ENCODE measurements at places on chromosomes 4 and X.

GRCh38 chr4:113979905-113980615 lies 613 bp upstream of the ARSJ start:
- peak; percentile 55 for DNase-seq

- DNase-seq = no peak
These were observed 5.7 kb downstream of the ELK1 start for GRCh38 chrX:47644557-47645091.

DNA sequence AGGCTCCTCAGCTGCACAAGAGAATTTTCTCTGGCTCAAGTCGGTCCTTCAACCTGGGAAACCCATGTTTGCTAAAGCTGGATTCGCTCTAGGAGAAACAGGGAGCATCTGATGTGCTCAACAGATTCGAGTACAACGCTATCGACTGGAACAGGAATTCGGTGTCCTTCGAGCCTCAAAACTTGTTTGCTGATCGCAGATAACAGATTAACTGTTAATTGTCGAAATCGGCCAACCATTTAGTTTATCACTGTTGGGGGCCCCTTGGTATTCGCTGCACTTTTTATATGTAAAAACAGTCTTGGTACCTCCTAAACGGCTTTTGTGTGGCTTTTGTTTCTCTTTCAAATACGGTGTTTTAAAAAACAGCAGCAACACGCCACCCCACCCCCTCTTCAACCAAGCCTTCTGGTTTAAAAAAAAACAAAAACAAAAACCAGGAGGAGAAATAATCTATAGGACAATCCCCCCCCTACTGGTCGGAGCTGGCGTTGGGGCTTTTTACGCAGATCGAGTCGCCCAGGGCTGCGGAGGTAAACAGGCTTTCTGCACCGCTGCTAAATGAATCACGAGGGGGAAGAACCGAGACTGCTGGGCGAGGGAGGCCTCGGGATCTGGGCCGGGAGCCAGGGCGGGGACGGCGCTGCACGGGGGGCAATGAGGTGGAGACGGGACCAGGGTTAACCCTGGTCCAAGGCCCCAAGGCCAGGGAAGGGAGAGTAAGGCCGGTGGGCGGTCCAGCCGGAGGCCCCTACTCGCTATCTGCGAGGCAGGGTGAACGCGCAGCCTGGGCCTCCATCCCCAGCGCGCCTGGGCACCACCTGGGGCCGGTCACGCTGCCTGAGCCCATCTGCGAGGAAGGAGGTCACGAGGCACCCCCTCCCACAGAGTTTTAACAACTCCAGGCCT lies 71.7 kb upstream of the BCOR start:
- DNase-seq = peak; percentile 78

- no peak for DNase-seq
These were observed 40.3 kb downstream of the ATP2B3 start for GRCh38 chrX:153557618-153558355.

- DNase-seq = no peak
These were observed 87.1 kb upstream of the DDX53 start for GRCh38 chrX:22912616-22913015.

GRCh38 chr4:151604238-151604637 lies 156.6 kb downstream of the GATB start:
- DNase-seq = peak; percentile 33

DNA sequence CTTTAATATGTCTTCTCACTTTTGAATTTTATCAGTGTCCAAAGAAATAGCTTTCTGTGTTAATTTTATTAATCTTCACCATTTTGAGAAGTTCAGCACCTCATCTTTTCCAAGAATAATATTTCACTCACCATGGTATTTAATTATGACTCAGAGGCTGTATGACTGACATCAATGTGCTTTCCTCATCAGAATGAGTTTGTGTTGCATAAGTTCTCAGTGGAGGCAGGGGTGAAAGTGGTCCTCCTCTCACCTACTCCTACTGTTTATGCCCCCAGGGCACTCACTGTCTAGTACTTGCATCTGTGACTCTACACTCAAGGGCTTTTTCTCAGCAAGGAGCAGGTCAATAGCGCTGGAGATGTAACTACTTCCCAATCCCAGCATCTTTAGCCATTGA lies 905.3 kb upstream of the INTU start:
- peak; percentile 52 for DNase-seq

DNA sequence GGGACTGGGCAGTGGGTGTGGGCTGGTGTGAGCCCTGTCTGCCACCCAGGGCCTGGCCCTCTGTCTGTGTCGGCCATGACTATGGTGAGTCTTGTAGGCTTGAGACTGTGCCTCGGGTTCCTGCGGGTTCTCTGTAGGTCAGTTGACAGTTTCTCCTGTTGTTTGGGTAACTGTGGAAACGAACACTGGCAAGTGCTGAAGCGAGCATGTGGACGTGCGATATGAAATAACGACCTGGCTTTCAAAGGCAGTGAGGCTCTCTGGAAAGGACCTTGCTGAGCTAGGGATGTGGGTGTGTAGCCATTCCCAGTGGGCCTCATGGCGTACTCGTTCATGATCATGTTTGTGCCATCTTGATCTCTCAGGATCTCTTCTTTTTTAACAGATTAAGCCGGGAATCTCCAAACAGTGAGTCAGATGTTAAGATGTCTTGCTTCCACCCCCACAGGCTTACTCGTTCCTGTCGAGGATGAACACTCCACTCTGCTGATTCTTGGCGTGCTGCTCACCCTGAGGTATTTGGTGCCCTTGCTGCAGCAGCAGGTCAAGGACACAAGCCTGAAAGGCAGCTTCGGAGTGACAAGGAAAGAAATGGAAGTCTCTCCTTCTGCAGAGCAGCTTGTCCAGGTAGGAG lies 41.3 kb downstream of the HTT start:
- DNase-seq = no peak

DNA sequence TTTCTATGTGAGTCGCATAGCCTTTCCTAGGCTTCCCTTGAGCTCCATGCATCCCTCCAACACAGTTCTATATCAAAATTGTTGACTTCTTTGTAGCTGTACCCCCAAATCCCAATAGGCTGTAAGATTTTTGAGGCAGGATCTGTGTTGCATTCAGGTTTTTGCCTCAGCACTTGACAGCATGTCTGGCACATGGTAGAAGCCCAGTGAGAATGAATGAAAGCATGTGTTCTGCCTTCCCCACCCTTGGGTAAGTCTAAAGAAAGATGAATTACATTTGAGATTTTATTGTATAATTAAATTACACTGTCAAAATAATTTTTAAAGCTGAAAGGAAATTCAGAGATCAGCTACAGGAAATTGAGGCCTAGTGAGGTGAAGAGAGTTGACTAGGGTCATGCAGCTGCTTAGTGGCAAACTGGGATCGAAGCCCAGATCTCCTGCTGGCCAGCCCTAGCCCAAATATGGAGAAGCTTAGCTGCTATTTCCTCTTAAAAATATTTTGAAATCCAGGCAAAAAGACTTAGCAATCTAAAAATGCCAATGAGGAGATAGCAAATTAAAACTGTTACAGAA lies 122.5 kb downstream of the SPATA18 start:
- DNase-seq = peak; percentile 50

- no peak for DNase-seq
These were observed 36.4 kb upstream of the FRAS1 start for GRCh38 chr4:78020677-78021076.

GRCh38 chr4:136562834-136563233 lies 969.5 kb downstream of the PCDH18 start:
- no peak for DNase-seq

- DNase-seq = no peak
These were observed 7.1 kb upstream of the RGS12 start for GRCh38 chr4:3285558-3286334.

- DNase-seq = no peak
These were observed 300.9 kb downstream of the SPIN4 start for GRCh38 chrX:63050225-63050624.
